Activated naive CD4-positive, alpha-beta T cell treated with anti-CD3 and anti-CD28 coated beads for 36 hours (primary cell): ENCODE measurements at places on chromosomes 5 and 9.
A peak's percentile ranks its signal among the peaks of the same experiment; 100 is the strongest.

DNA sequence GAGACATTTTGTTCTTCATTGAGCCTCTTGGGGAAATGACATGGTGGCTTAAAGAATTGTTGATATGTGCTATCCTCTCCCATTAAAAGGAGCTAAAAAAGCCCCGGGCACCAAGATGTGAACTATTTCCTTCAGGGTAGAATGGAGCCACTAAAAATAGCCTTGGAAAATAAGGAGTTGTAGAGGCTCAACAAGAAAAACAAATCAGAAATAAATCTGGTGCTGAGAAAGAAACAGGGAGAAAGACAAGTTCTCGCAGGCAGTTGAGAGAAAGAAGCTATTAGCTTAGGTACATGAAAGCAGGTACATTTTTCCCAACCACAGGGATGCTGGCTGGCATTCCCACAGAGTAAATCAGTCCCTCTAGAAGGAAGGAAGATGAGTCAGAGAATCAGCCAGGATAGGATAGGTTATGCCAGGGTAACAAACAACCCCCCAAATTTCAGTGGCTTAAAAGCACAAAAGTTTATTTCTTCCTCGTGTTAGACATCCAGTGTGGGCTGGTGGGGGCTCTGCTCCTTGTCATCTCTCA lies 134.6 kb upstream of the ADRA1B start:
- DNase-seq, result no peak

- DNase-seq, result peak; percentile 54
These were observed 654 bp downstream of the PURA start for GRCh38 chr5:140114341-140115185.

DNA sequence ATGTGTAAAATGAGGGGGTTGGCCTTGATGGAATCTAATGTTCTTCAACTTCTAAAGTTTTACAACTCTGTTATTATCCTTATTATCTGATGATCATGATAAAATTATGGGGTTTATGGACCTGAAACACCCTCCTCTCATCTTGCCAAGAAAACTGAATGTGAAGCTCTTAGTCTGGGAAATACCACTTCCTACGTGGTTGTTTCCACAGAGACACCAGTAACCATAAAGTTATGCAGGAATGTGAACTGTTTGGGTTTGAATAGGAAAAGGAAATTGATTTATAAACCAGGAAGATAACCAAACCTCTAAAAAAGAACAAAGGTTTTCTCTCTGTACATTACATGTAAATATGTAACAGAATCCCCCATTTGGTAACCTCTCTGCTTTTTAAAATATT lies 28.3 kb upstream of the RAI14 start:
- no peak for DNase-seq

DNA sequence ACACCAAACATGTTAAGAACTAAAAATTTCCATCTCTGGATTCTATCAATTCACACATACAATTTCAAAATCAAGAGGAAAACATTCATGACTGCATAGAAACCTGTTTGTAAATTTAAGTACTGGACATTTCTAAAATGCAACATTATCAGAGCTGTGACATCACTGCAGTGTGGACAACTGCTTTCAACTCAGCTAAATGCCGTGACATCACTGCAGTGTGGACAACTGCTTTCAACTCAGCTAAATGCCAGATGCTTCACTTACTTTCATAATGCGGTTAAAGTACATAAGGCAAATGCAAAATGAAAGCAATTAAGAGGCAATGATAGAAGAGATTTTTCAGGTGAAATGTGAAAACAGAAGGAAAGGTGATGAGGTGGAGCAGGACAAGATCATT lies 161.5 kb downstream of the ARL15 start:
- no peak for DNase-seq

- no peak for DNase-seq
These were observed 83.1 kb upstream of the PLPP6 start for GRCh38 chr9:4579001-4579400.

- no peak for DNase-seq
These were observed 1043.4 kb upstream of the CDH10 start for GRCh38 chr5:25688156-25688555.

DNA sequence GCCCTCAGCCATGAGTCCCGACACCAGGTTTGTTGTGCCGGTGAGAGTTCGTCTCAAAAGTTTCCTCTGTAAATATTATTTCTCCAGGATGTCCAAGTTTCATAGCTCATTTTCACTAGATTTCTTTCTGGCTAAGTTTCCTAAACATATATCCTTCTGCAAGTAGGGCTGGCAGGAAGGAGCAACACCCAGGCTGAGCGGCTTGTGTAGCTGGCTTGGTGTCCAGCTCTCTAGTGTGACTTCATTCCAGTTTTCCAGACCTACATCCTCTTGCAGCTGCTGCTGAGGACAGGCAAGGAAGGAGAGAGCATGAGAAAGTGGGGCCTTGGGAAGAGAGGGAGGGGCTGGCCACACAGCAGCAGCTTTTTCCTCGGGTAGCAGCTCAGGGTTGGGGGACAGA lies 80.3 kb downstream of the FGF1 start:
- DNase-seq, result no peak

GRCh38 chr9:36928670-36929349 lies 105.3 kb downstream of the PAX5 start:
- DNase-seq, result peak; percentile 75

DNA sequence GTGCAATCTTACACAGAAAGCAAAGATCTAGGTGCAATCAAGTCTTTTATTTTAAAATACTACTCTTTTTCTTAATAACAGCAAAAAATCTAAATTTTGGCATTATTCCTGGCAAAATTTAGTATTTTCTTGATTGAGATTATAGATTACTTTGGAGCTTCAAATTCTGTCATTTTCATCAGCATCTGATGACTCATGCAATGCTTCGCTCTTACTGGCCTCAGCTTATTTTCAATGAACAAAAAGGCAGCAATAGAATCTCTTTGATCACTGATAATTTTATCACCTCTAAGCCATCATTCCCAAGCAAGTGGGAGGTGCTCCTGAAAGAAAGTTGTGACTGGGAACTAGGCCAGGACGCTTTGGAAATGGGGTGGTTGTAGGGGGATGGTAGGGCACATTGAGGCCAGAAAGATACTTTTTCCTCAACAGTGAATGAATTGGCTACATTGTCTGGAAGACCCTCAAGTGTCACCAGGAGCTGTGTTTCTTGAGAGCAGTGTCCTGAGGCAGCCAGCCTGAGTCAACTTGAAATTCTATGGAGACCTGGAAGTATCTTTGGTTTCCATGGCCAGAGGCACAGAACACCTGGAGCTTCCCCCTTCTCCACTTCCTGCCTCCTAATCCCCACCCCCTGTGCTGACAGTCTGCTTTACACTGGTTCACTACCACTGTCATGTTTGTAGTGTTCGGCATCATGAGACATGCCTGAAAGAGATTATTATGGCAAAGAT lies 46.9 kb upstream of the APC start:
- no peak for DNase-seq

DNA sequence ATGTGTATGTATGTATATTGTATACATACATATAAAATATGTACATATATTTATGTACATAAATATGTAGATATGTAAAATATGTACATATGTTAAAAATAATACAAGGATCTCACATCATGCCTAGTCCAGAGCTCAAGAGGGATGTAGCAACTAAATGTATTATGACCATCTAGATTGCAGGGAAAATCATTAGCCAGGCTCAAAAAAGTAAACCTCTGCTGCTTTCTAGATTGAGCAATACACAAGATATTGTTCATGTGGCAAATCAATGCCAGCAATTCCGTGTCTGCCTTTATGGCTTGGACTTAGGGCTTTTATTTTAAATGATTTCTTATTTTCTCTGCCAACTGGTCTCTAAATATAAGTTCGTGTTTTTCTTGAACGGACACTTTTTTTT lies 65.2 kb downstream of the RAI14 start:
- DNase-seq, result no peak

DNA sequence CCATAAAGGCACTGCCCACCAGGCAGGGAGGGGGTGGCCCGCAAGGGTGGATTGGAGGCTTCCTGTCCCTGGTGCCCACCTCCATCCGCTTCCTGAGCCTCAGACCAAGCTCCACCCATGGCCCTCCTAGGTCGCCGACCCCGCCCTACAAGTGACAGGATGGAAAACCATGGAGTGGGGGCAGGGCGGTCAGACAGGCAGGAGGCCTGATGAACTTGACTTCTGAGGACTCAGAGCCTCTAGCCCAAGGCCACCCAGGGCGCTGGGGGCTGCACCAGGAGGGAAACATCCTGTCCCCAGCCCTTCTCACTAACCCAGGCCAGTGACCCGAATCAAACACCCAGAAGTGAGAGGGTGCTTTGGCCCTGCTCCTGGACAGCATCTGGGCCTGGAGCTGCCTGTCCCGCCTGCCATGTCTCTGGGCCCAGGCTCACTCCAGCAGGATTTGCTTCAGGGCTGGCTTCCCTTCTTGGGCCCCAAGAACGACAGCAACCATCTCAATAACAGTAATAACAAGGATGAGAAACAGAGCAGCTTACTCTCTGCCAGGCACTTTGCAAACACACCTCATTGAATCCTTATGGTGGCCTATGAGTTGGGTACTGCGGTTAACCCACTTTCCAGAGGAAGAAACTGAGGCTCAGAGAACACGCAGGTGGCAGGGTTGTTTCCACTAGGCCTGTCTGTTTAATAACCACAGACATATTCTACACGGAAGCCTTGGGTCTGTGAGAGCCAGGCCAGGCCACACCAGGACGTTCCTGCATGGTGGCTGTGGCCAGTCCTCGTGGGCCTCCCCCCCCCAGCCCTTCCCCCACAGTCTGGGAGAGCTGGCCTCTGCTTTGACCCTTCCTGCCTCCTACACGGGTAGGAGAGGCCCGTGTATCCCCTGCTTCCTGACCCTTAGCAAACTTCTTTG lies 4.4 kb upstream of the ST6GALNAC6 start:
- DNase-seq, result peak; percentile 96

DNA sequence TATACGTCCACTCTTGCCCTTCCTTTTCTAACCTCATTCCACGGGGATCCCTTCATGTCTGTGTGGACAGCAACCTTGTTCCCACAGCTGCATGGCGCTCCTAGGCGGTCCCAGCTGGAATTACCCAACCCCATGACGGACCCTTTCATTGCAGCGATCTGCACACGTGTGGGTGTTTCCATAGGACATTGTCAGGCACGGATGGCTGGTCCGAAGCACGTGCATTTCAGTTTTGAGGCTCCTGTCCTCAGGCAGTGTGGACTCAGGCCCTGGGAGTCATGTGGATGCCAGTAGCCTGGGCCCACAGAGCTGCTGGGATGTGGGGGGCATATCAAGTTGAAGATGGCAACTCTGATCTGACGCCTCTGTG lies 15.0 kb downstream of the CARD19 start:
- DNase-seq, result no peak

GRCh38 chr5:55172051-55172899 lies 702 bp downstream of the CDC20B start:
- DNase-seq, result peak; percentile 79

GRCh38 chr5:62167561-62168057 lies 138.4 kb upstream of the KIF2A start:
- no peak for DNase-seq

GRCh38 chr9:101736717-101737116 lies 1.7 kb downstream of the GRIN3A start:
- peak; percentile 14 for DNase-seq

DNA sequence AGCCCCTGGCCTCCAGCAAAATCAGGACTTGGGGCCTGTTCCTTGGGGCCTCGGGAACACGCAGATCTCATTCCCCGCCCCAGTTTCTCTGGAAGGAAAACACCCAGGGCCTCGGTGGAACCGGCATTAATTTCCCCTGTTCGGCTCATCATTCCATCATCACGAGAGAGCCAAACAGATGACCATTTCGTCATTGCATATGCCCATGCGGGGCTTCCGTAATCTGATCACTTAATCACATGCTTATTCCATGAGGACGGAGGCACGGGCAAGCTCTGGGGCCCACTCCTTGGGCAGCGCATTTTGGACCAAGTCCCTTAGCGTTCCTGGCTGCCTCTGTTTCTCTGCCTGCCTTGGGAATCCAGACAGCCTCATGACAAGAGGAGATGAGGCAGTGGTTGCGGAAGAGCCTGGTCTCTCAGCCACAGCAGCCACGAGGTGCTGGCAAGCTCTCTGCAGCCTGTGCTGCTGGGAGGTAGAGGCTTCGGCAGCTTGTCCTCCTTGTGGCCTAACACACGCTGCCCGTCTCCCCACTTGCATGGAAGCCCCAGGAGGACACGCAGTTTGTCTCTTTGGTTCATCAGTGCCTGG lies 65.0 kb upstream of the IER5L start:
- no peak for DNase-seq

DNA sequence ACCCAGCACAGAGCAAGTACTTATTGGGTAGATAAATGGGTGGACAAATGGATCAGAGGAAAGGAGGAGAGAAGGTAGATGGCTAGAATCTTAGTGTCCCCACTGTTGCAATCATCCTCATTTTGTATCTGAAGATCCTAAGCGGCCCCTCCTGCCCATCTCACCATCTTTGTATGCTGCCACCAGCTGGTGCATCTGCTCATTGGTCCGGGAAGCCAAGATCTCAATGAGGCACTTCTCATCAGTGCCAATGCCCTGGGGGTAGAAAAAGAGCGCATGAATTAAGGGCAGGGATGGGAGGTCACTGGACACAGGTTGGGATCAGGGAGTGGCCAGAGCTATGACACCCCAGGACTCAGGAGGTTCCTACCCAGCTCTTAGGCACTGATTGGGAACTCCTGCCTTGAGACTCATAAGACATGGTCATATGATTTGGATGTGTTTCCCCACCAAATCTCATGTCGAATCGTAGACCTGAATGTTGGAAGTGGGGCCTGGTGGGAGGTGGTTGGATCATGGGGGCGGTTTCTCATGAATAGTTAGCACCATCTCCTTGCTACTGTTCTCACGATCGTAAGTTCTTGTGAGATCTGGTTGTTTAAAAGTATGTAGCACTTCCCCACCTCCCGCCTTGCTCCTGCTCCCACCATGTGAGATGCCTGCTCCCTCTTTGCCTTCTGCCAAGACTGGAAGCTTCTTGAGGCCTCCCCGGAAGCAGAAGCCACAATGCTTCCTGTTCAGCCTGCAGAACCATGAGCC lies 20.3 kb downstream of the ANXA6 start:
- DNase-seq, result no peak

DNA sequence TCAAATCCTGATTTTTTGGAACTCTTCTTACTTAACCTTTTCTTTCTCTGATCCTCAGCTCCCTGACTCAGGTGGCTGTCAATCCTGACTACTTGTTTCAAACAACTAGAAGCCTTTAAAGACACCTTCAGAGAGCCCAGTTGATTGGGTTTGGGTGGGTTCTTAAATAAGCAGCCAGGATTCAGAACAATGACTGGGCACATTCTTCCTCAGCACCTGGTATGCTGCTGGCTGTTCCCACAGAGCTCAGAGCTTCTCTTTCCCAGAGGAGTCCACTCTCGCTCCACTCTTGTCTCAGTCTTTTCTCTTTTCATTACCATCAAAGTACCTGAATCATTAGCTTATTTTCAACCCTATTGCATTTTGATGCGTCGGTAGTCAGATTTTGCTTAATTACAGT lies 22.5 kb downstream of the PCSK5 start:
- no peak for DNase-seq

DNA sequence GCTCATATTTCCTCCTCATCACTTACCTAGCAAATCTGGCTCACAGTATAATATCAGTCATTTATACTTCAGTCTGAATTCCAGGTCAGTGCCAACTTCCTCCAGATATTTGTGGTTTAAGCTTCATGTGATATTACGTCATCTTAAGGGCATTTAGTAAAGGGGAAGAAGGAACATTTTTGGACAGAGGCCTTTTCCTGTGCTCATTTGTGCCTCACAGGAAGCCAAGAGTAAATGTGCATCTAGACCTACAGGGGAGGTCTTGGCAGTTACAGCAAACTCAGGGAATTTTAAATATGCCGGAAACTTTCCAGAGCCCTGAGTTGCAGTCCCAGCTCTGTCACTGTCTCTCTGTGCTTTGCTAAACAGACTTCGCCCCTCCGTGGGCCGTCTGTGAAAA lies 12.3 kb upstream of the KCNIP1 start:
- DNase-seq, result no peak

GRCh38 chr5:159059722-159060121 lies 40.0 kb downstream of the EBF1 start:
- no peak for DNase-seq

- no peak for DNase-seq
These were observed 99.7 kb upstream of the KIF2A start for GRCh38 chr5:62206150-62206829.
